ENCODE measurements at places on chromosomes 7 and 10.

DNA sequence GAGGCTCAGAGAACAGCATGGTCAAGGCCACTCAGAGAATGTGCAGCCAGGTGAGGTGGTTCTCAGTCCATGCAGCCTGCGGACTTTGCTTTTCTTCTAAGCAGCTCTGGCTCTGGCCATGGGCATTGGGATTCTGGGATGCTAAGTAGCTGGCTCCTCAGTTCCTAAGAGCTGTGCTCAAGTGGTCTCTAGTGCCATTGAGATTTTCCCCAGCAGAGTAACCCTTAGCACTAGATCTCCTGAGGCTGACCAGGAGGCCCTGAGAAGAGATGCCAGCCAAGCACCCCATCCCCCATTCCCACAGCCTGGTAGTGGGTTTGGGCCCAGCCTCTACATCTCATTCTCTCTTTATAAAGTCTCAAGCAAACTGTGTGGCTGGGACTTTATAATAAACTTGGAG lies 77.1 kb downstream of the KCNMA1 start:
- DNase-seq, result no peak

DNA sequence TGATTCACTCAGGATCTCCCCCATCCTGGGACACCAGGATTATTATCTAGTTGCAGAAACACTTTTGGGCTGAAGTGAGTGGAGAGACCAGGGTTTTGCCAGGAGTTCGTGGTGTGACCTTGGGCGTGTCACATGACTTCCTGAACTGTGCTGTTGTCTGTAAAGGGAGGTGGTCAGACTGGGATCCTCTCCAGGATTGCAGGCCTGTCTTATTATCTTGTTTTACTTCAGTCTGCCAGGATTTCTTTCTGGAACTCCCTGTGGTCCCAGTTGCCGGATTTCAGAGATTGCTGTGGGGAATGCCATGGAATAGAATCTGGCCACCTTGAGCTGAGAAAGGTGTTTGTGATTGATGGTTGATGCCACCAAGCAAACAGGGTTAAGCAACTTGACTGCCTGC lies 35.8 kb downstream of the CRCP start:
- peak; percentile 58 for DNase-seq

DNA sequence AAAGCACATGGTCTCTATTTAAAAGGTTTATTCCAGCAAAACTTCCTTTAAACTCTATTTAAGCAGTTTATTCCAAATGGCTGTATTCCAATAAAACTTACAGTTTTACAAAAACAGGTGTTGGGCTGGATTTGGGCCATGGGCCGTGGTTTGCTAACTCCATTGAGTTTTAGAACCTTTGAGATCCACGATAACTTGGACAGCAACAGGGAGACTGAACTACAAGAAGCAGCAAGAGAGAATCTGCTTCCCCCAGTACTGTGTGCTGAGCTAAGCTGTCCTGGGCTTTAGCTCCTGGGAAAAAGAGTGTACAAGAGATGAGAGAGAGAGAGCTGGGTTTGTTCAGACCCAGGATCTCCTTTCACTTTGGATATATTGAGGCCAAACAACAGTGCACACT lies 204.0 kb upstream of the CELF2 start:
- no peak for DNase-seq

- DNase-seq, result no peak
Observed at GRCh38 chr10:58757352-58758065, 244.8 kb downstream of the BICC1 start.

All from gastrocnemius medialis (tissue), 4 donors.